Activated CD4-positive, alpha-beta T cell treated with anti-CD3 and anti-CD28 coated beads, Interleukin-2, amount 10 ng/mL, durations not matched to agents 7 days and 5 days (primary cell): ENCODE measurements at places on chromosomes 3 and 15. TPM values are rescaled to one million over a fixed set of nuclear protein-coding genes. Genes with fewer than 3 reads are reported as not detected.

The CCR9 gene
- 0.15 TPM for total RNA-seq

The RETNLB gene
- total RNA-seq: not detected

The FBN1 gene
- total RNA-seq: 1.6 TPM

The PTPRG gene
- not detected for total RNA-seq

The EXD1 gene
- total RNA-seq: not detected

The CYP19A1 gene
- not detected for total RNA-seq

The CHRFAM7A gene
- total RNA-seq: not detected
